ENCODE measurements at places on chromosomes 3 and 15.

DNA sequence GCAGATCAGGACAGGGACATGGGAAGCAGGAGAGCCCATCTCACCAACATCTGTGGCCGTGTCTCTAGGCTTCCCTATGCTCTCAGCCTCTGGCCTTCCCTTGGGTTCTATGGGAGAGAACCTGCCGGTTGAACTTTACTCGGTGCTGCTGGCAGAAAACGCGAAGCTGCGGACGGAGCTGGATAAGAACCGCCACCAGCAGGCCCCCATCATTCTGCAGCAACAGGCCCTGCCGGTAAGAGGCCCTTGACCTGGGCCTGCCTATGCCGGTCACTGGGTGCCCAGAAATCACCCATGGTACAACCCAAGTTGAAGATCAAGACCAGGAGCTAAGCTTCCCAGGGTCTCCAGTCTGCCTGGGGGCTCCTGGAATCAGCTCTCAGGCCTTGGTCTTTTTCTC lies 34.8 kb downstream of the CYP11A1 start:
- DNase-seq = no peak

- DNase-seq = no peak
These were observed 1295.8 kb upstream of the ALCAM start for GRCh38 chr3:104070906-104071305.

DNA sequence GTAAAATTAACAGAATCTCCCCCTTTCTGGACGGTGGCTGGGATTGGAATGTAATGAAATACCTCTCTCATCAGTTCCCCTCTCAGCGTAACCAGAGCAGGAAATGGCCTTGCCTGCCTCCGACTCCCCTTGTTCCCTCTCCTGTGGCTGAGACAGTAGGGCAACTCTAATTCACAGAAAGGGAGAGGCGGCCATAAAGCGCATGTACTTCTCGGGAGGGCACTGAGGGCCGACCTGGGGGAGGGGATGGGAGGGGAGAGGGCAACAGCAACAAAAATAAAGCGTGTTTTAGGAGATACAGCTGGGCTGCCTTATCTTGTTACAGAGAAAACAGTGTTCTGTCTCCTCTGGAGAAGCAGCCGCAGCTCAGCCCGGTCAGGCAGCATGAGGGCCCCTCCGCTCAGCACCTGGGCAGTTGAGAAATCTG lies 783.3 kb upstream of the ARRDC4 start:
- no peak for DNase-seq

GRCh38 chr3:124281453-124282316 lies 289.8 kb upstream of the ROPN1 start:
- peak; percentile 64 for DNase-seq

GRCh38 chr15:48643206-48643605 lies 2.3 kb downstream of the FBN1 start:
- no peak for DNase-seq

GRCh38 chr3:143121241-143122088 lies 1.9 kb downstream of the CHST2 start:
- DNase-seq = peak; percentile 82

- no peak for DNase-seq
These were observed 244.0 kb downstream of the GABRG3 start for GRCh38 chr15:27214961-27215360.

DNA sequence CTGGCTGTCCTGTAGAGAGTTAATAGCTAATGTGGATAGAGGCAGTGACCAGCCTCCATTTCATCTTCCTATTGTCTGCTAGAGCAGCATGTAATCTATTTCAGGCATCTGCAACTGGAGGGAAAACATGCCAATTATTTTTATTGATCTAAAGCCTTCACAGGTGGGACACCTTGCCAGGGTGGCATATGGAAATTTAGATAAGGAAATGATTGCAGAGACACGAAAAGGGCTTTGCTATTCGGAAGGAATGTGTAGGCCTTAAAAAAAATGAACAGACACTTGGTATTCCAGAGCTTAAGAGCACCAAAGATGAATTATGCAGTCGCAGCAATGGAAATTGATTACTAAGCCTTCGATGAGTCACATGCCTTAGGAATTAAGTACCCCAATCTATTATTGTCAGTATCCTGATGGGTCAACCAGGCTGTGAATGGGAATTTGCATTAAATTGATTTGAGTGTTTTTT lies 454.7 kb downstream of the SQOR start:
- no peak for DNase-seq

DNA sequence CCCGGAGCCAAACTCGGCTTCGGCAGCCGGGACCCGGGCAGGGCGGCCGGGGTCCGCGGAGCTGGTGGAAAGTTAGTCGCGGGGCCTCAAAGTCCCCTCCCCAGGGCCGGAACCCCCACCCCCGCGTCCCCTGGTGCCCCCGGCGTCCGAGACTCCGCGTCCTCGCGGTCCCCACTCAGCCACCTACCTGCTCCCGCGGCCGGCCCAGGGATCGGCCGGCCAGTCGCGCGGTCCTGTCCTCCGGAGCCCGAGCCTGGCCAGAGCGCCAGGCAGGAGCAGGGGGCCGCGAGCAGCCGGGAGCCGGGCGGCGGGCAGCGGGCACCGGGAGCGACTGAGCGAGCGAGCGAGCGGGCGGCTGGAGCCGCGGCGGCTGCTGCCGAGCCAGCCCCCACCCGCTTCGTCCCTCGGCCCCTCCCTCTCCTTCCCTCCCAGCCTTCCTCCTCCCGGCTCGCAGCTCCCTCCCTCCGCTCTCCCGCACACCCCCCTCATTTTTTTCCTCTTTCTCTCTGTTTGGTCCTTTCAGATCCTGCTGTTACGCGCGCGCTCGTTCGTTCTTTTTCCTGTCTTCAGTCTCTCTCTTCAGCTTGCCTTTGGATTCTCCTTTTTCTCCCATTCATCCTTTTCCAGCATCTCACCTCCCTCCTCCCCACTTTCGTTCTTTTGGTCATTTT lies at the start of gene MEGF11:
TSS of gene MEGF11 (minus strand) at position 333 of the 671 bp plus-strand sequence. CDS start 125,347 bp downstream, outside the sequence.
- peak; percentile 73 for DNase-seq

DNA sequence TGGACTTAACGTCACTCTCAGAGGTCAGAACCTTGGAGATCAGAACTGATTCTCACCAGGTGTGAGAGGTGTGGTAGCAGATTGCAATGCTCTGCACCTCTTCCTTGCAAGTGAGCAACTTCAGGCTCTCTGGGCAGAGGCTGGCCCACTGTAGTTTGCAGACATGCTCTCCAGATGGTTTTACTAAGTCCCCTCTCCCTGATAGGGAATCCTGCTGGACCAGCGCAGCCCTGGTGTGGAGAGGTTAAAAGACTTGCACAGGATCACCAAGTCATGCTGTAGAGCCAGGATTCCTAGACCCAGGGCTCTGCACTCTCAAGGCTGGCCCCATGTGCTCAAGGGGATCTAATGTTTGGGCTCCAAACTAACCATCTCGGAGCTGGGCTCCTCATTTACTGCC lies 62.2 kb downstream of the RPL39L start:
- DNase-seq = no peak

GRCh38 chr3:181176601-181177000 lies 187.1 kb upstream of the DNAJC19 start:
- DNase-seq = peak; percentile 81

DNA sequence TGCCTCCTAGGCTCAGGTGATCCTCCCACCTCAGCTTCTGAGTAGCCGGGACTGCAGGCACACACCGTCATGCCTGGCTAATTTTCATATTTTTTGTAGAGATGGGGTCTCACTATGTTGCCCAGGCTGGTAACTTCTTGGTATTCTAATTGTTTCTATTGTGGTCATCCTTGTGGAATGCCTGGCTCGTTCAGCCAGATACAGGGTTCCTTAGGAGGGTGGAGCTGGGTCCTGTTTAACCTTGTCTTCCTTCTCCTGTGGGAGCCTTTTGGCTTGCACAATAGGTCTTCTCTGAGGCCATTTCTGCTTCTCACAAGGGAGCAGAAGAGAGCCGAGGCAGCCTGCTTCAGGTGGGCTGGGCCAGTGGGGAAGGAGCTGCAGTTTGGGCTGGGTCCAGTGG lies 15.7 kb downstream of the PLEKHO2 start:
- DNase-seq = peak; percentile 67

GRCh38 chr15:92903631-92903965 lies 3.5 kb downstream of the CHD2 start:
- DNase-seq = no peak

GRCh38 chr3:169147238-169148008 lies 516.1 kb downstream of the MECOM start:
- DNase-seq = peak; percentile 65

- no peak for DNase-seq
These were observed 35.1 kb downstream of the NGLY1 start for GRCh38 chr3:25748189-25748588.

GRCh38 chr3:50714946-50715345 lies 40.2 kb downstream of the DOCK3 start:
- DNase-seq = no peak

Measured in astrocyte of the hippocampus (primary cell).